Fibroblast of skin of left biceps (primary cell): ENCODE measurements at places on chromosomes 11 and 22.
A peak's percentile ranks its signal among the peaks of the same experiment; 100 is the strongest.

- no peak for DNase-seq
Observed at GRCh38 chr11:74468058-74468457, 709 bp upstream of the KCNE3 start.

DNA sequence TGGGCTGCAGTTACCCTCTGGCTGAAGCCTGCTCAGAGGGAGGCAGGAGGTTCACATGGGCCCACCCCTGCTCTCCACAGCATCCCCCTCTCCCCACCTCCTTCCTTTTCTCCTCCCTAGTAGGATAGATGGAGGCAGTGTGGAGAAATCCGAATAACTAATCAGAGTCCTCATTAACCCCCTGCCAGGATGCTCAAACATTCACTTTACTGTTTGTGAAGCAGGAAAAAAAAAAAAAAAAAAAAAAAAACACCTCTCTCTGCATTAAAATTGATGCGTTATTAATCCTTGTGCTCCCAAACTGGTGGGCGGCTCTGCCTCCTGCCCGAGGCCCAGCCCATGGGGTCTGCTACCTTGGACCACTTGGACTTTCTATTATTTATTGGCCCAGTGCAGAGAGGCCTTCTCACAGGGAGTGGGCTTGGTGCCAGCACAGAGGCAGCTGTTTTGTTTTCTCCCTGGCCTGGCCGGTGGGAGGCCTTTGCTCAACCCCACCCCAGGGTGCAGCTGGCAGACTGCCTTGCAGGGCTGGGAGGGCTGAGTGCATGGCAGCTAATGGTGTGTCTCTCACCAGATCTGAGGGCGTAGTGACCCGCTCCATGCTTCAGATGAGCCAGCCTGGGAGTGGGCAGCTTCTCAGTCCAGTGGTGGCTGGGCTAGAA is 150.7 kb downstream of the PKNOX2 start:
- DNase-seq = no peak

DNA sequence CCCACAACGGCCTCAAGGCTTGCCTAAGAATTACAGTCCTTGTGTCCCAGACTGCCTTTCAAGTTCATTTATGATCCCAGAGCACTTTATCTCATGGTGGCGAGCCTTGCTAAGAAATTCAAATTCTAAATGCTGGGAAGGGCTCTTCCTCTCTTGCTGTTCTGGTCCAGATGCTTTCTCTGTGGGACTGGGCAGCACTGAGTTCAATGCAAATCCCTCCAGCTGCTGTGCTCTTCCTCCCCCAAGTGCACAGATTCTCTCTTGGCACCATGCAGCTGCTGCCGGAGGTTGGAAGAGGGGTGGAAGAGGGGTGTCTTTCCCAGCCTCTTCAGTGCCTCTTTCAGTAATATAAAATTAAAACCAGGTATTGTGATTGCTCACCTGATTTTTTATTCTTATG is 828.0 kb downstream of the DLG2 start:
- DNase-seq = no peak

DNA sequence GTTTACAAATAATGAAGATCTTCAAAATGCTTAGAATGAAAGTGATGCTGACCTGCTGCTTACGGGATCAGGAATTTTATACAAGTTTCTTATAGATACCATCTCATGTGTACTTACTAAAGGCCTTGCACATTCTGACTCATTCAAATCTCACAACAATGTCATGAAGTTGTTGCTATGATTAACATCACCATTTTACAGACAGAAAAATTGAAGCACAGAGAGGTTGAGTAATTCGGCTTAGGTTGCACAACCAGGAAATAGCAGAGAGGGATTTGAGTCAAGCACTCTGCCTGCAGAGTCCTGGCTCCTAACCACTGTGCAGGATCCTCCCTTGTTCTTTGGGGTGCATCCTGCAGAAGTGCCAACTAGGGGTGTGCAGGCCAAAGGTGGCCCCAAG is 471.9 kb downstream of the MIAT start:
- no peak for DNase-seq

DNA sequence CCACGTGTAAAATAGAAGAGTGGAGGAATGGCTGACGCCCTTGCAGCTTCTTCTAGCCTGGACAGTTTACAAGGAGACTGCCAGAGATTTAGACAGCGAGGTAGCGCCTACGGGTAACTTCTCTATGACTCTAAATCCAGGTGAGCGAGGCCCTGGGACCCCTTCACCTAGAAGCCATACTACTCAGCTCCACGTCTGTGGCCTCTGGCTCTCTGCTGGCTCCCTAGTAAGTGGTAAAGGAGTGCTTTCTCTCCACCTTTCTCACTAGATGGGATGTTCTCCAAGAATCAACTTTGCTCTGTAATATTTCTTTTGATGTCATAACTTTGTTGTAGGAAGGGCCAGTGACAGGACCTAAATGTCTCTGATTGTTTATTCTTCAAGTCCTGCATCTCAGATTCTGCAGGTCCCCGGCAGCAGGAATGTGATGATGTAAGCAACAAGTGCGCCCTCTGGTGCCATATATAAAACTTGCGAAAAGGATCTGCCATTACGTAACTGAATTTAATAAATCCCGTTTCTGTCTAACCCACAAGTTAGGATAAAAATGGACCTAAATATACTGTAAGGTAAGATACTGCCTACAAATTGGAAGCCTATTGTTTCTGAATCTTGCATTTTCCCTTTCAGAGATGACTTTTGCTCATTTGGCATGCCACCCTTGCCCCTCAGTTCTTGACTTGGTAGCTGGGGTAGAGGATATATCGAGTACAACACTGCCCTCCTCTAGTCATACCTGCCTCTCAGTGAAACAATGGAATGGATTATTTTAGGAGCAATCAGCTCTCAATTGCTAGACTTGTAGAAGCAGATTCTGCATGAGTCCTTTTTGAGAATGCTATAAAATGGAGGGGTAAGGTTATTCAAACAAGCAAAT is 11.0 kb upstream of the PTPN5 start:
- DNase-seq = peak; percentile 40

DNA sequence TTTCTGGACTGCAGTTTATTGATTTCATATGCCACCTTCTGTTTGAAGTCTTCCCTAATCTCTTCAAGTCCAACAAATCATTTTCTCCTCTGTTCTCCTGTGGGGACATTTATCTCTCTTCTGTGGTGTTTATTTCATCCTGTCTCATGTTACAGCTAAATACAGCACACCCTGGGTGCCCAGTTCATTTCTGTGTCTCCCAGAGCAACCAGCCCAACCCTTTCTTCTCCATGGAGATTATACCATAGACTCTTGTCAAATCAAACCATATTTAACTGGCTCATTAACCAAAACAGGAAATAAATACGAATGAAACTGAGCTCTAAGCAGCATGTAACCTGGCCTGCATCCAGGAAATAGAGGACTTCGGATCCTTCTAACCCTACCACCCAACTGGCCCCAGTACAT is at the start of gene MS4A8:
TSS of gene MS4A8 (plus strand) at position 329 of the 408 bp plus-strand sequence. CDS start 1,249 bp downstream, outside the sequence.
- DNase-seq = no peak

DNA sequence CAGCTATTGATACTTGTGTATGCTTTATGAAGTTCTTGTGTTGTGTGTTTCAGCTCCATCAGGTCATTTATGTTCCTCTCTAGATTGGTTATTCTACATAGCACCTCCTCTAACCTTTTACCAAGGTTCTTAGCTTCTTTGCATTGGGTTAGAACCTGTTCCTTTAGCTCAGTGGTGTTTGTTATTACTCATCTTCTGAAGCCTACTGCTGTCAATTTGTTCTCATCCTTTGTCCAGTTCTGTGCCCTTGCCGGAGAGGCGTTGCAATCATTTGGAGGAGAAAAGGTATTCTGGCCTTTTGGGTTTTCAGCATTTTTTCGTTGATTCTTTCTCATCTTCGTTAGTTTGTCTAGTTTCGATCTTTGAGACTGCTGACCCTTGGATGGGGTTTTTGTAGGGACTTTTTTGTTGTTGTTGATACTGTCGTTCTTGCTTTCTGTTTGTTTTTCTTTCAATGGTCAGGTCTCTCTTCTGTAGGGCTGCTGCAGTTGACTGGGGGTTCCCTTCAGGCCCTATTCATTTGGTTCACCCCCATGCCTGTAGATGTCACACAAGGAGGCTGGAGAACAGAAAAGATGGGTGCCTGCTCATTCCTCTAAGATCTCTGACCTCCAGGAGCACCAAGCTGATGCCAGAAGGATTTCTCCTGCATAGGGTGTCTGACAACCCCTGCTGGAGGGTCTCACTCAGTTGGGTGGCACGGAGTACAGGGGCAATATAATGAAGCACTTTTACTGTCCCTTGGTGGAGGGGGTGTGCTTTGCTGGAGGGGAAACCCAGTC is 35.9 kb upstream of the MUC15 start:
- no peak for DNase-seq

DNA sequence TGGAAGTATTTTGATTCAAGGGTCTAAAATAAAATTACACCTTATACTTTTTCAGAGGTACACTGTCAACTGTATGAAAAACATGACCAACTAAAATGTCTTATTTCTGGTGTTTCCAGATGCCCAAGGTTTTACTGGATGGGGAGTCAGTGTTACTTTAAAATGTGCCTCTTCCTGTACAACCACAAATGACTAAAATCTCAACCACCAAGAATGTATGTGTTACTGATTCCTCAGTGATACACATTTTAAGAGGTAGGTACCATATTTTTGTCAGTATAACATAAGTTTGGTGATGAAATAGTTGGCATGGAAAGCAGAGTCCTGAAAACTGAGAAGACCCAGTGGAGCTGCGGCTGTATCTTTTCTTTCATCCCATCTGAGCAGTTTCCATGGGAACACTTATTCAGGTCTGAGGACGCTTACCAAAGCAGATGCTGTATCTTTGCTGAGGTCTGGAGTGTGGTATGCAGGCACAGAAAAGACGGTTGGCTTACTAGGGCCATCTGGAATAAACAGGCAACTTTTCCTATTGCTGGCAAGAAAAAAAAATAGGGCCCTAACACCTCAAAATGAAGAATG is 21.2 kb upstream of the TP53AIP1 start:
- DNase-seq = peak; percentile 40

GRCh38 chr11:75184051-75184450 is 33.1 kb downstream of the SLCO2B1 start:
- DNase-seq = no peak

GRCh38 chr22:27466229-27466628 is 335.3 kb downstream of the MN1 start:
- no peak for DNase-seq

DNA sequence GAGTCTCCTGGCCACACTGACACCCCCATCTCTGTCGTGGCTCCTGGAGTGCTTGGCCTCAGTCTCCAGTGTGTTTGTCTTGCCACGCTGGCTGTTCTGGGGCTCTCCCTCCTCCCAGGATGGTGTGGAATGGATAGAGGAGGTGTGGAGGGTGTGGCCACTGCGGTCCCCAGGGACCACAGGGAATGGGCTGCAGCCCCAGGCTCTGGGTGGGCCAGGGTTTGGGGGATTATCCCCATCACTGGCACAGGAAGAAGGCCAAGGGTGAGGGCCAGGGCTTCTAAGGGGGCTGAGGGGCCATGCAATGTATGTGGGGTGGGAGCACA is 8.1 kb downstream of the GNAZ start:
- no peak for DNase-seq

GRCh38 chr22:37801946-37802309 is 5.8 kb upstream of the GCAT start:
- DNase-seq = no peak

GRCh38 chr11:17533341-17533740 is 10.9 kb downstream of the USH1C start:
- DNase-seq = no peak

- DNase-seq = no peak
Observed at GRCh38 chr22:44847892-44848291, 95.5 kb downstream of the ARHGAP8 start.

GRCh38 chr11:70322666-70323065 is 52.2 kb downstream of the PPFIA1 start:
- no peak for DNase-seq

GRCh38 chr22:36423461-36424404 is 36.0 kb upstream of the MYH9 start:
- DNase-seq = no peak

GRCh38 chr22:47155131-47155885 is 392.9 kb downstream of the TBC1D22A start:
- no peak for DNase-seq

DNA sequence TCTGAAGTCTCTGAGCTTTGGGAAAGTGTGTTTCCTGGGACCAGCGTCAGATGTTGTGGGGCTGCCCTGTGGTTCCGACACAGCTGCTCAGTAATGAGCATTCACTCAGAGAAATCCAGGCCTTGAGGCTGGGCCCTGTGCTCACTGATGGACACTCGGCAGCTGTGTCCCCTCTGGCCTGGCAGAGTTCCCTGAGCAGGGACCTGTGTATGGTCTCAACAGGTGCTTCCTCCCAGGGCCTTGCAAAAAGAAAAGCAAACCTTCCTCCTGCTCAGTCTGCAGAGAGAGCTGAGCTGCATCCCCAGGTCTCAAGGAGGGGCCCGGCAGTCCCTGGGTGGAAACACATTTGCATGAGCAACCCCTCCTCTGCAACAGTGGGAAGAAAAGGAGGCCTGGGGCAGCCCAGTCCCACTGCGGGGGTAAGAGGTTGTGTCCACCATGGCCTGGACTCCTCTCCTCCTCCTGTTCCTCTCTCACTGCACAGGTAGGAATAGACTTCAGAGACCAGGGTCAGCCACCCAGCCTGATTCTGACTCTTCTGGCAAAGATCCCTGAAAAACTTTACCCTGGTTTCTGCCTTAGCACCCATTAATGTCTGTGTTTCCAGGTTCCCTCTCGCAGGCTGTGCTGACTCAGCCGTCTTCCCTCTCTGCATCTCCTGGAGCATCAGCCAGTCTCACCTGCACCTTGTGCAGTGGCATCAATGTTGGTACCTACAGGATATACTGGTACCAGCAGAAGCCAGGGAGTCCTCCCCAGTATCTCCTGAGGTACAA is 131.2 kb downstream of the VPREB1 start:
- no peak for DNase-seq

DNA sequence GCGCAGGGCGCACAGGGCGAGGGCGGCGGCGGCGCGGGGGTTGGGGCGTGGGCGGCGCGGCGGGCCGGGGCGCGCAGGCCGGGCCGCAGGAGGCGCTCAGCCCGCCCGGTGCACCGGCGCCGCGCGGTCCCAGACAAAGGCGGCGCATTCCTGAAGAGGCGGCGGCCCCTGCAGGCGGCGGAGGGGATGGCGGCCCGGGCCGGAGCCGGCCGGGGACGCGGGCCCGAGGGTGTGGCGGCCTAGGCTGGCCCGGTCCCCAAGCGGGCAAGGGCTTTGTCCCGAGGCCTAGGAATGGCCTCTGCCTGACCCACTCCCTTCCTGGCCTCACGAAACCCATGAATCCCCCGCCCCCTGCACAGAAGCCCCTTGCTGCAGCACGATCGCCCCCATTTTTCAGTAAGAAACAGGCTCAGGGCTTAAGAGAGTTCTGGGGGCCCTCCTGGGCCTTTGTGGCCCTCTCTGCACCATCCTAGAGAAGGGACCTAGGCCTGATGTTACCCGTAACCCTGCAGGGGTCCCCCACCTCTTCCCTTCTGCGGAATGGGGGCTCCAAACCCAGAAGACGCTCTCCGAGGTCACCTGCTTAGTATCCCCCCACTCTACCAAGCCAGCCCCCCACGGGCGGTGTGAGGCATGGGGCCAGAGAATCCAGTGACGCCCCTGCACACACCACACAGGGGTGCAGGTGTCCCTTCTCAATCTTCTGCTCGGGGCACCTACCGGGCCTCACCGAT is at the start of gene RTN4R:
TSS of gene RTN4R (minus strand) at position 40 of the 734 bp plus-strand sequence. CDS start 226 bp downstream, outside the sequence.
- no peak for DNase-seq

- peak; percentile 93 for DNase-seq
Observed at GRCh38 chr11:33690290-33691065, 10.1 kb downstream of the C11orf91 start.
